ENCODE measurements at places on chromosomes 11 and 22. TPM values are rescaled to one million over a fixed set of nuclear protein-coding genes. Genes with fewer than 3 reads are reported as not detected.

Gene MYO18B
- 0.15 TPM for polyA plus RNA-seq

Gene OR10A2
- polyA plus RNA-seq = not detected

Gene NCF4
- polyA plus RNA-seq = 6.5 TPM

Gene MCAM
- 20.3 TPM for polyA plus RNA-seq

Gene ZC3H12C
- polyA plus RNA-seq = 1.5 TPM

Gene POU2F3
- 0.27 TPM for polyA plus RNA-seq

GRCh38 chr22:39596601-39597000 is 26.0 kb downstream of the CACNA1I start:
- no peak overlapping the region for H3K4me3 ChIP-seq
- no peak for DNase-seq
- no peaks in the 10 kb centered on the region for H3K36me3 ChIP-seq
- no peaks in the 10 kb centered on the region for H3K27me3 ChIP-seq
- peaks cover 9% of the 10 kb centered on the region for H3K4me1 ChIP-seq
- no peak overlapping the region for H3K27ac ChIP-seq

DNA sequence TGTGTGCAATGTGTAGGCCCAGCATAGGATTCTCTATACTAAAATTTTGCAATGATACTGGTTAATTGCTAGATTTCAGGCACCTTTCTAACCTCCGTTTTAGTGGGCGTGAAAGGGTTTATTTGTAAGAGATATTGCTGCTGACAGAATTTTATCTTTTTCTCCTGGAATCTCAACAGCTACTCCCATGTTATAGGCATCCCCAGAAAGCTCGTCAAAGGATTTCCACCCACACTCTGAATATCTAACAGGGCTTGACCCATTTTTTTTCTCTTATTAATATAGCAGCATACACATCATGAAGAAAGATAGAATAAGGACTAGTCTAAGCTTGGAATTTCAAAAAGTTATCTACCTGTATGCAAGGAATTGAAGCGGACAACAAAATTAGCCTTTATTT is 124.5 kb downstream of the METTL15 start:
- H3K4me3 ChIP-seq = no peak overlapping the region
- H3K36me3 ChIP-seq = no peaks in the 10 kb centered on the region
- no peak for DNase-seq
- no peaks in the 10 kb centered on the region for H3K27me3 ChIP-seq
- no peaks in the 10 kb centered on the region for H3K4me1 ChIP-seq

DNA sequence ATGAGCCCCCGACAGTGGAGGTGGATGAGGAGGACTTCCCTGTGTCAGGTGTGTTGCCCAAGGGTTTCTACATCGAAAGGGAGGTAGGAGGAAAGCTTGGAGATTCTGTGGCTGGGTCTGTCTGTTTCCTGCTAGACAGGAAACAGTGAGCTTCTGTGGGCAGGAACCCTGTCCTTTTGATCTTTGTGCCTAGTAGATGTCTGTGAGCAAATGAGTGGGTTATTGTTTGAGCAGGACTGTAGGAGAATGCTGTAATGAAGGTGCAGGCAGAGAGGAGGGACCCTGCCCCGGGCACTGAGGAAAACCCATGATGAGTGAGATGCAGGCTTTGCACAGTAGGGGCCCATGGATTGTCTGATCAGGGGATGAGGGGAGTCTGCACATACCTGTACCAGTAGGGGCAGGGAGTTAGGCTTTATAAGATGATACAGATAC is 14.0 kb downstream of the USP35 start:
- no peak for DNase-seq
- H3K27ac ChIP-seq = no peak overlapping the region
- H3K27me3 ChIP-seq = no peaks in the 10 kb centered on the region
- no peak overlapping the region for H3K4me3 ChIP-seq
- no peaks in the 10 kb centered on the region for H3K4me1 ChIP-seq

- H3K4me1 ChIP-seq = no peaks in the 10 kb centered on the region
- DNase-seq = no peak
- H3K27ac ChIP-seq = no peak overlapping the region
Observed at GRCh38 chr11:121435132-121435531, 17.0 kb upstream of the SORL1 start.

DNA sequence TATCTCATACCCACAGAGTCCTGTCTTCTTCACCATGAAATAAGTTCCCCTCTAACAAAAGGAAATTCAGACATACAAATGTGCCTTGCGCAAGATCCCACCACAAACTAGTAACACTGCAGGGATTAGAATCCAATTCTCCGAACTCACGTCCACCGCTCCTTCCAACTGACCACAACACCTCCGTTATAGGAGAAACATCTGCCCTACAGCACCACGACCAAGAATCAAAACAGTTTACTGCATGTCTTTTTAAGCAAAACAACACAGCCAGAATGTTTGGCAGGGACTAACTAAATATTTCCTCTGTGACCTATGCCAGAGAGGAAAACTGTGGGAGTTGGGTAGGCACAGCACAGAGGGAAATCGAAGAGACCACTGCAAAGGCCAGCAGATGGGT is 72.7 kb upstream of the AKIP1 start:
- no peak overlapping the region for H3K4me3 ChIP-seq
- H3K4me1 ChIP-seq = peaks cover 25% of the 10 kb centered on the region
- no peaks in the 10 kb centered on the region for H3K36me3 ChIP-seq
- H3K27me3 ChIP-seq = no peaks in the 10 kb centered on the region
- H3K27ac ChIP-seq = peak overlapping the region; percentile 81

GRCh38 chr11:29029452-29029851 is 921.3 kb downstream of the METTL15 start:
- H3K36me3 ChIP-seq = no peaks in the 10 kb centered on the region
- H3K27ac ChIP-seq = no peak overlapping the region
- DNase-seq = no peak
- H3K27me3 ChIP-seq = no peaks in the 10 kb centered on the region
- H3K4me3 ChIP-seq = no peak overlapping the region

DNA sequence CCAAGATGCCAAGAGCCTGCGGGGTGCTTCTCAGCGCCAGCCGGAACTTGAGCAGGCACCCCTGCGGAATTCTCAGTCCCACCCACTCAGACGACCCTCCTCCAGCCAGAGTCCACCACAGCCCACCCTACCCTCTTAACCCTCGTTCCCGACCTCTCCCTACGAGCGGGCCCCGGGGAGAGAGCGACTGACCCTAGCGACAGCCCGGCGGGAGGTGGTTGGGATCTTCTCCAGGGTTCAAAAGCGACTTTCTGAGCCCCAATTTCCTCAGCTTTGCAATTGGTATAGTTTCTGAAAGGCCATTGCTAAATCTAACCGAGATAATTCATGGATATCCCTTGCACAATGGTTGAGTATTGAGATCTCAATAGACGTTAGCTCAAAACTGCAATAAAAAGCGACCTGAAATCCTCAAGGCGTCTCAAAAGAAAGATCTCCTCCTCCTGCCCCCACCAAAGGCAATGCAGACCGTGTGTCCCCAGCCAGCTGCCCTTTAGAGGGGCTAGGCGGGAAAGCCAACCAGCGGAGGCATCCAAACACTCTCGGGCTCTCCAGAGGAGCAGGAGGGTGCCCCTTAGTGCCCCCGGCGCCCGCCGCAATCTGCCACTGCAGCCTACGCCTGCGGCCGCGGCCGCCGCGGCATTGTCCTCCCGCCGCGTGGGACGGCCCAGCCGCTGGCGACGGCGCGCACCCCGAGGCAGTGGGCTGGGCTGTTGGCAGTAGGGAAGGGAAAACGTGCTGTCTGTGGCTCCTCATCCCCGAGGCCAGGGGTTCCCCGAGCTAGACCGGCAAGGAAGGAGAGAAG is 1.5 kb upstream of the SLC6A5 start:
- no peak overlapping the region for H3K27ac ChIP-seq
- no peak overlapping the region for H3K4me3 ChIP-seq
- H3K4me1 ChIP-seq = no peaks in the 10 kb centered on the region
- H3K36me3 ChIP-seq = no peaks in the 10 kb centered on the region

DNA sequence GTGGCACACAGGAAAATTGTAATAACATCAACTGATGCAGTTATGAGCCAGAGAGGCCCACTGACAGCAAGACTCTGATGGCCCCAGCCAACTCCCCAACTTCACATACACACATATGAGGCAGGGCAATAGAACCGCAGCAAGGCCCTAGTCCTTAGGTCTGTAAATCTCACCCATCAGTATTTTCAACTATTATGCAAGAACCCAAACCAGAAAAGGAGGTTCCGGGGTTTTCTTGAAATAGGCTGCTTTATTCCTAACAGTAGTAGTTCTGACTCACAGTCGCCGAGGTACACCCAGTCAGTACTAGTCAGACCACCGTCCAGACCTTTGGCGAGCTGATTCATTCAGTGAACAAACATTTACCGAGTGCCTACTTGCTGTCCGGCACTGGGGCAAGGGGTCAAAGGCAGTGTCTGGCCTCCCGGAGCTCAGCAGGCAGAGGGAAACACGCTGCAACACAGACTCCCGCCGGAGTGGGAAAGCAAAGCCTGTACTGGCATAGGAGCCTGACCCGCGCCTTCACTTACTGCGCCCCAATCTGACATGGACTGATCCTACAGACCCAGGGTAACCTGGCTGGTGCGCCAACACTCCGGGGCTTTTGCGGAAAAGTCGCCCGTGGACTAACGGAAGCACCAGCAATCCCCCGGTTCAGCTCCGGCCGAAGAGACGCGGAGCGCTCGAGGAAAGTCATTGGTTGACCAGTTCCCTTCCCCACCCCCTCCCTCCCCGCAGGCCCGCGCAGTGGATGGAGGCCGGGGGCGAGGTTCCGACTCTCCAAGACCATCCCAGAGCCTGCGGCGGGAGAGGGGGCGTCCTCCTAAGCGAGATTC is 1.3 kb downstream of the PLEKHA7 start:
- no peaks in the 10 kb centered on the region for H3K36me3 ChIP-seq
- H3K27me3 ChIP-seq = no peaks in the 10 kb centered on the region
- H3K27ac ChIP-seq = peak overlapping the region; percentile 89
- peak; percentile 76 for DNase-seq
- H3K4me1 ChIP-seq = peaks cover 9% of the 10 kb centered on the region

- H3K4me3 ChIP-seq = peak overlapping the region; percentile 19
- peaks cover 13% of the 10 kb centered on the region for H3K4me1 ChIP-seq
- no peaks in the 10 kb centered on the region for H3K36me3 ChIP-seq
- no peaks in the 10 kb centered on the region for H3K27me3 ChIP-seq
- H3K27ac ChIP-seq = peak overlapping the region; percentile 89
Observed at GRCh38 chr22:25111579-25112517, 87.8 kb upstream of the CRYBB3 start.

DNA sequence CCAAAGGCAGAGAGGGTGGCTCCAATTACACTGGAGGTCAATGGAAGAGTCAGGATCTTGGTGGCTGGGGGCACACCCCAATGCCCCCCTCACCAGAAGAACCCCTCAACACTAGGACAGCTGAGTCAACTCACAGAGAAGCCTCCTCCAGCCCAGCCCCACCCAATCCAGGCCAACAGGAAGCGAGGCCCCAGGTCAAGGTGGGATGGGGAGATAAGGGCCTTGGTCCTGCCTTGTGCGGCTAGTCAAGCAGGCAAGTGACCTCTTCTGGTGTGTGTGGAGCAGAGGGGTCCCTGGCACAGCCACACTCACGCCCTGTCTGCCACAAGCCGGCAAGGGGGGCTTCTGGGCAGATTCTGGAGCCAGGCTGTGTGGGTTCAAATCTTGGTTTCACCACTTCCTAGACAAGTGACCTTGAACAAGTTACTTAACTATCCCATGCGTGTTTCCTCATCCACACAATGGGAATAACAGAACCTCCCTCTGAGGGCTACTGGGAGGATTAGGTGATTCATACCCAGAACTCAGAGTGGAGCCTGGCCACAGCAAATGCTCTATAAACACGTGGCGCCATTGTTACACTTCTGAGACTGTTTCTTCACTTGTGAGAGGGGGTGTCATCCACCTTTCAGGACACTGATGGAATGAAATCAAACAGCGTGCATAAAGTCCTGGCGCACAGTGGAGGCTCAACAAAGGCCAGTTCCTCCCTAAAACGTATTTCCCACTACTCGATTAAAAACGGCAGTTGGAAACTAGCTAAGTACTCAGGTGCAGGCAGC is 3.2 kb downstream of the TTLL12 start:
- H3K4me3 ChIP-seq = no peak overlapping the region
- no peak for DNase-seq
- no peaks in the 10 kb centered on the region for H3K27me3 ChIP-seq
- peaks cover 5% of the 10 kb centered on the region for H3K36me3 ChIP-seq
- H3K4me1 ChIP-seq = no peaks in the 10 kb centered on the region

DNA sequence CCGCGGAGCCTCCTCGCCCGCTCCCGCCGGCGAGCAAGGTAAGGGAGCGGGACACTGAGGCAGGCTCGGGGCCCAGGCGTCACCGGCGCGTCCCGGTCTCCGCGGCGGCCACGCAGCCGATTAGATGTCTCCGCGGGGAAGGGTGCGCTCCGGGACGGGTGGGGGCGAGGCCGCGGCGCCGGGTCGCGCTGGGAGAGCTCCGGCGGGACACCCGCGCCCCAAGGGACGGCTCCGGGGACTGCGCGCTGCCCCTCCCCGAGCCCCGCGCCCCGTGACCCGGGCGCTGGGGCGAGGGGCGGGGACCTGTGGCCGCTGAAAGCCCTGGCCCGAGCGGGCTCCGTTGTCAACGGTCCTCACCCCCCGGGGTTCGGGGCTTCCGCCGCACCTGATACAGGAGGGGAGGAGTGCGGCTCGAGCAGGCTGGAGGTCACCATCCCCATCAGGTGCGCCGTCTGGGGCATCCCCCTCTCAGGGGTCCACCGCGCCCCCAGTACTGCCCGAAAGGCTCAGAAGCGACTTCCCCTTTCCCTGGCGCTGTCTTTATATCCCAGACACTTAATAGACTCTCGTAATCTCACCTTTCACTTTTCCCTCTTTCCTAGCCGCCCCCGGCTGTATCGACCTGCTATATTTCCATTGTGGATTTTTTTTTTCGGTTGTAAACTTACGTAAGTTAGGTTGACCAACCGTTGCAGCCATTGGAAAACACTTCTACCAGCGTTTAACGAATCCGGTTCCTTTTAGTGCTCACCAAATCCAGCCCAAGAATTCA is 573 bp downstream of the PPFIA1 start:
- peak; percentile 28 for DNase-seq
- no peaks in the 10 kb centered on the region for H3K27me3 ChIP-seq
- H3K4me3 ChIP-seq = peak overlapping the region; percentile 85
- peak overlapping the region; percentile 80 for H3K27ac ChIP-seq

DNA sequence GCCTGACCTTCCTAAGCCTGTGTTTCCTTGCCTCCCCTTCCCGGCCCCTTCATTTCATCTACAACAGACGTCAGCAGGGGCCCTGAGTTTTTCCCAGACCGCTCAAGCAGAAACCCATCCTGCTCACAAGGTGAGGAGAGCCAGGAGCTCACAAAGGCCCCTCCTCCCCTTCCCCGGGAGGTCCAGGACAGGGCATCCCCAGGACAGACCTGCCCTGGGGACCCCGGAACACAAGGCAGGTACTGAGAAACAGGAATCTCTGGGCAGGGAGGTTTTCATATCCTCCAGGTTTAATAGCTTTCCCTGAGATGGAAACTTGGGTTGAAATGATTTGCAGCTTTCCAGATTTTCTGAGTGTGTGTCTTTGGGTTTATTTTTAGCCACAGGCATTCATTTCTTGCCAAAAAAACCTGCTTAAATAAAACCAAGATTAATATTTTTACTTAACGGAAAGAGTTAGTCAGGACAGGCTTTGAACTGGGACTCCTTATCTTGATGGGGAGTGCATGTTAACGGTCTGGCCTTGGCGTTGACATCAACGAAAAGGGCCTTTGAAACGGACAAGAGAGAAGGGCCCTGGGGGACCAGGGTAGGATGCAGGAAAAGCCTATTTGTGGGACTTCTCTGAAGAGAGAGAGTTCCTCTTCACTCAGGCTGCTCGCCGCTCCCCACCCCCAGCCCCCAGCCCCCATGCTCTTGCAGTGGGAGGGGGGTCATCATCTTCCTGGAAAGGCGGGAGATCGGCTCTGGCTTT is 38.5 kb downstream of the TIMP3 start:
- H3K4me1 ChIP-seq = no peaks in the 10 kb centered on the region
- no peak overlapping the region for H3K4me3 ChIP-seq
- DNase-seq = no peak

- H3K4me3 ChIP-seq = no peak overlapping the region
- DNase-seq = no peak
Observed at GRCh38 chr11:8011981-8012444, 24.9 kb downstream of the EIF3F start.
